Muscle of back (tissue), 13 donors: ENCODE measurements at places on chromosomes 16 and 17. TPM values are rescaled to one million over a fixed set of nuclear protein-coding genes. Genes with fewer than 3 reads are reported as not detected.

- no peak for DNase-seq
Measured at GRCh38 chr17:47252766-47253512, 688 bp upstream of the ITGB3 start.

RNF227 gene
- polyA plus RNA-seq, result 3.9 TPM

- DNase-seq, result no peak
Measured at GRCh38 chr17:57668332-57668731, 76.8 kb downstream of the CCDC182 start.

DNA sequence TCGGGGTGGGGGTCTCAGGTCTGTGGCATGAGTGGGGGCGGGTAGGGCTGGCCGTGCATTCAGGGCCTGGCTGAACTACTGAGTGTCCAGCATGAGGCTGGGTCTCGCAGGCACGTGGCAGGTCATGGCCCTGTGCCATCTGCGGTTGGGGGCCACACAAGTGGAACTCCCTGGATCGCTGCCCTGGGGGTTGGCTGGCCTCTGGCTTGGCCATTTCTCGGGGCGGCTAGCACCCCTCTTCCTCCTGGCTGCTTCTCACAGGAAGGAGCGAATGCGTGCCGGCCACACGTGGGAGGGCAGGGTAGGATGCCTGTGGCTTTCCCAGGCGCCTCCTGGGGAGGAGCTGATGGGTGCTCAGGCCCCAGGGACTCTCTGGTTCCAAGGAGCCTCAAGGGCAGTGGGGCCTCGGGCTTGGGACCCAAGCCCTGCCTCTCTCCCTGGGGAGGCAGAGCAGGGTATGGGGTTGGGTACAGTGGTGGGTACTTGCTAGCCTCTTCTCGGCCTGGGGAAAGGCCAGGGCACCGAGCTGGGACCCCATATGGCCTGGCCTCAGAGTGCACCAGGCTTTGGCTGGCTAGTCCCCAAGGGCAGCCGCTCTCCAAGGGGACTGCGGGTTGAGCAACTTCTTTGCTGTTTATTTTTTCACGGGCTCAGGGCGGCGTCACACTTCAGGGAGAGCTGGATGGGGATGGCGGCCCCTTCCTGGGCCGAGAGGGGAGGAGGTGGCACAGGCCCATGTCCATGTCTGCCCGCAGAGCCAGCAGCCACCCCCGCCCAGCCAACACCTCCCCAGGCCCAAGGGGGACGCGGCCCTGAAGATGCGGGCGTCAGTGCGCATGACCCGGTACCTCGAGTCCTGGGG, 37.5 kb downstream of the ADCY7 start:
- DNase-seq, result no peak

GRCh38 chr16:4081521-4082021, 34.7 kb downstream of the ADCY9 start:
- DNase-seq, result no peak

ZG16 gene
- polyA plus RNA-seq, result not detected

DNA sequence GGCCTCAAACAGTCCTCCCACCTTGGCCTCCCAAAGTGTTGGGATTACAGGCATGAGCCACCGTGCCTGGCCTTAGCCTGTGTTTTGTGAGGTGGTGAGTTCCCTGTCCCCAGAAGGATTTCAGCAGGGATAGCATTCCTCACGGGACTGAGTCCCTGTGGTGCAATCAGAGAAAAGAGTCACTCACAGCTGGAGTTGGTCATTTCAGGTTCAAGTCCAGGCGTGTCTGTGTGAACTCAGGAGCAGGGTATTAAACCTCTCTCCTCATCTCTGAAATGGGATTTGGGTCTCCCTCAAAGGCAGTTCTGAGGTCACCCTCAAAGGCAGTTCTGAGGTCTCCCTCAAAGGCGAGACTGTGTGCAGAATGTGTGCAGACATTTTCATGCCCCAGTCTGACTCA, 28.6 kb downstream of the NPTX1 start:
- DNase-seq, result no peak

DNA sequence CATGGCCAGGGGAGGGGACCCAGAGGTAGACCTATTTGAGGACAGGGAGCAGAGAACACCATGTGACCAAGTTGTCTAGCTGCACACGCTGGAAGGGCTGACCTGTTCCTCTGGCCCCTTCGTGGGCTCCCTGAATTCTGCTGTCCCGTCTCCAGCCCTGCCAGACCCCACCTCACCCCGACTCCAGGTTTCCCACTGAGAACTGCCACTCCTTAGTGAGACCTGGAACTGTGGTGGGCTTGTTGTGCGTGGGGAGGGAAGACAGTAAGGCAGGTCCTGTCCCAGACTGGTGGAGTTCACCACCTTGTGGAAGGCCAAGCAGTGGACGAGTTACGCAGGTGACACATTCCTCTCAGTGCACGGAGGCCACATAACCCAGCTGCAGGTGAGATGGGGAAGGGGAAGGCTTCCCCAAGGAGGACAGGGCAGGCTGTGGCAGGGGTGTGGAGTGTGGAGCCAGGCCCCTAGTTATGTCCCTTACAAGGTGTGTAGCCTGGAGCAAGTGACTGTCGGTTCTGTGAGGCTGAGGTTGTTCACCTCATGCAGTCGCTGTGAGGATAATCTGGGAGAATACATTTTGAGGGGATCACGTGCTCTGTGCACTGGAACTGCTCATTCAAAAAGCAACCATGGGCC, 54.7 kb downstream of the USP22 start:
- no peak for DNase-seq

- DNase-seq, result no peak
Measured at GRCh38 chr16:67104845-67105244, 4.9 kb upstream of the PHAF1 start.

GRCh38 chr17:27633312-27634025, 2.5 kb downstream of the LGALS9 start:
- no peak for DNase-seq

GAS2L2 gene
- not detected for polyA plus RNA-seq

- DNase-seq, result no peak
Measured at GRCh38 chr17:79443026-79443425, 167.8 kb downstream of the RBFOX3 start.

GRCh38 chr17:57782062-57782490, 37.0 kb upstream of the CCDC182 start:
- peak; percentile 50 for DNase-seq

DNA sequence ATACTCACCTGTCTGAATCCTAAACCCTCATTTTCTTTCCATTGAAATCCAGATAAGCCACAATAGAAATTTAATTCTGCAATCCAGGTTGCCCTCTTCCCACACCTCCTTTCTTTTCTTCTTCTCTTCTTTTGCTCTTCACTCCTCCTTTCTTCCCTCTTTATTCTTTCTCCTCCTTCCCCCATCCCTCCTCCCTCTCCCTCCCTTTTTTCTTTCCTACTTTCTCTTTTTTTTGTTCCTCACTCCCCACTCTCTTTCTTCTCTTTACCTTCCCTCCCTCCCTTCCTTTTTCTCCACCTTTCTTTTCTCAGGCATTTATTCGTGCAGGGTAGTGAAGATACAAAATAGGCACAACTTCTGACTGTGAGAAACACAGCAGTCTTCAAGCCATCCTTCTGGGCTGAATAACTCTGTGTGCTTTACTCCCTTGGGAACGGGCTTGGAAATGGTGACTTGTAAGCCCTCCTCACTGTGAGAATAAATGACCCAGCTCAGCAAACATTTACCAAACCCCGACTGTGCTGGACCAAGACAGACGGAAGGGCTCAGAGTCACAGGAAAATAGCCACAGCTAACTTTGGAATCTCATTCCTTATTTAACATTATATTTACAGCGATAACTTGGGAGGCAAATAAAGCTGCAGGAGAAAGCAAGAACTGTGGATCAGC, 140.8 kb downstream of the HAPSTR1 start:
- no peak for DNase-seq

- peak; percentile 6 for DNase-seq
Measured at GRCh38 chr17:37160944-37161343, 212.2 kb downstream of the AATF start.

DNA sequence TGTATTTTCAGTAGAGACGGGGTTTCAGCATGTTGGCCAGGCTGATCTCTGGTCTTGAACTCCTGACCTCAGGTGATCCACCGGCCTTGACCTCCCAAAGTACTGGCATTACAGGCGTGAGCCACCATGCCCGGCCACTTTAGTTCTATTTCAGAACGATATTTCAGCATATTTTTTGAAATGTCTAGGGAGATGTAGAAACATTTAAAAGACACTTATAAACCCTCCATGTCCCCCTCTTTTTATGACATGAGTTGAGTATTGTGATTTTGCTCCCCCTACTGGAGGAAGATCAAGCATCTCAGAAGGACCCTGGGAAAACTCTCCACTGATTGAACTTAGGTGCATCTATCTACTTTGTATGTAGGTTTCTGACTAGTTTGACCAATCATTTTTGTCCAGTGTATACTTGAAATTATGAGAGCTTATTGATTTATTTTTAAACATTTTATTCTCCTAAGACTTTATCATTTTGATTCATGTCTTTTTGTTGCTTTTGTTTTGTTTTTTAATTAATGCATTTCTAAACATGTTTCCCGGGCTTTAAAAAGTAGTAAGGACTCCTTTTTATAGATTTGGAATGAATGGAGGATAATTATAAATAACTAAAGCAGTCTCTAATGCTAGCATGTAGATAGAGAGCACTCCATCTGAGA, 105.1 kb downstream of the CHD9 start:
- peak; percentile 69 for DNase-seq

FNDC8 gene
- not detected for polyA plus RNA-seq

KREMEN2 gene
- 1.7 TPM for polyA plus RNA-seq

GRCh38 chr17:38921756-38922411, 3.5 kb upstream of the LASP1NB start:
- DNase-seq, result no peak

DNA sequence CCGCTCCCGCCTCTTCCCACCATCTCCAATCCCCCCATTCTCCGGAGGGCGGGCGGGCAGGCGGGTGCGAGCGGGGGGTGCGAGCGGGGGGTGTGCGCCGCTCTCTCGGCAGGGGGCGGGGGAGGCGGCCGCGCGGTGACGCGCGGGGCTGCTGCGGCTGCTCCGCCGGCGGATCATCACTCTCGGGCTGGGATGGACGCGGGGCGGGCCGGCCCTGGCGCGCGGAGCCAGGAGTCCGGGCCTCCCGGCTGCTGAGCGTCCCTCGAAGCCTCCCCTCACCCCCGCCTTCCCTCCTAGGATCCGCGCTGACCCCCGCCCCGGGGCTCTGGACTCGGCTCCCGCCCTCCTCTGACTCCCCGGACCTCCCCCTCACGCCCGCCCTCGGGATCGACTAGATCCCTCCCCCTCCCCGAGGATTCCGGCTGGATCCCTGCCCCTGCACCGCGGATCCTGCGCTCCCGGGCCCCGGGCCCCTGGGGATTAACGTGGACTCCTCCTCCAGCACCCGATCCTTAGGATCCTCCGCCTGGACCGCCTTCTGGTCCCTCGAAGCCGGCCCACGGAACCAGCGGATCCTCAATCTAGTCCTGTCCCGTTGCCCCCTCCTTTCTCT, 946 bp upstream of the TMEM256 start:
- peak; percentile 65 for DNase-seq

NACA2 gene
- polyA plus RNA-seq, result 1.3 TPM

DNA sequence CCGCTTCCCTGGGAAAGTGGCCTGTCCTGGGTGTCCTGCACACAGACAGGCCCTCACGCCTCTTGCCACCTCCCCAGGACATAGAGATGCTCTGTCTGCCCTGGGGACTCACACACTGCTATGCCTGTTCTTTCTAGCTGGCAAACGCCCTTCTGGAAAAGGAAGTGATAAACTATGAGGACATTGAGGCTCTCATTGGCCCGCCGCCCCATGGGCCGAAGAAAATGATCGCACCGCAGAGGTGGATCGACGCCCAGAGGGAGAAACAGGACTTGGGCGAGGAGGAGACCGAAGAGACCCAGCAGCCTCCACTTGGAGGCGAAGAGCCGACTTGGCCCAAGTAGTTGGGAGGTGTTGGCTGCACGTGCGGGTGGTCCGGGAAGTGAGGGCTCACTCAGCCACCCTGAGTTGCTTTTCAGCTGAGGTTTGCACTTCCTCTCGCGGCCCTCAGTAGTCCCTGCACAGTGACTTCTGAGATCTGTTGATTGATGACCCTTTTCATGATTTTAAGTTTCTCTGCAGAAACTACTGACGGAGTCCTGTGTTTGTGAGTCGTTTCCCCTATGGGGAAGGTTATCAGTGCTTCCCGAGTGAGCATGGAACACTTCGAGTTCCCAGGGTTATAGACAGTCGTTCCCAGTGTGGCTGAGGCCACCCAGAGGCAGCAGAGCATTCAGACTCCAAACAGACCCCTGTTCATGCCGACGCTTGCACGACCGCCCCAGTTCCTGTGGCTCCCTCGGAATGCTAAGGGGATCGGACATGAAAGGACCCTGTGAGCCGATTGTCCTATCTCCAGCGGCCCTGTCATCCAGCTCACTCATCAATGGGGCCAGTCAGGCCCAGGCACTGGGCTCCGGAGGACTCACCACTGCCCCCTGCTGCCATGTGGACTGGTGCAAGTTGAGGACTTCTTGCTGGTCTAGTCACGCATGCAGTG, 3.5 kb upstream of the RPL13 start:
- DNase-seq, result peak; percentile 62

GRCh38 chr17:48894886-48895285, 2.3 kb downstream of the ATP5MC1 start:
- DNase-seq, result no peak

UTP18 gene
- polyA plus RNA-seq, result 35.4 TPM

- DNase-seq, result no peak
Measured at GRCh38 chr17:8707332-8708024, 37.2 kb downstream of the CCDC42 start.

CCL4 gene
- 5.1 TPM for polyA plus RNA-seq

DNA sequence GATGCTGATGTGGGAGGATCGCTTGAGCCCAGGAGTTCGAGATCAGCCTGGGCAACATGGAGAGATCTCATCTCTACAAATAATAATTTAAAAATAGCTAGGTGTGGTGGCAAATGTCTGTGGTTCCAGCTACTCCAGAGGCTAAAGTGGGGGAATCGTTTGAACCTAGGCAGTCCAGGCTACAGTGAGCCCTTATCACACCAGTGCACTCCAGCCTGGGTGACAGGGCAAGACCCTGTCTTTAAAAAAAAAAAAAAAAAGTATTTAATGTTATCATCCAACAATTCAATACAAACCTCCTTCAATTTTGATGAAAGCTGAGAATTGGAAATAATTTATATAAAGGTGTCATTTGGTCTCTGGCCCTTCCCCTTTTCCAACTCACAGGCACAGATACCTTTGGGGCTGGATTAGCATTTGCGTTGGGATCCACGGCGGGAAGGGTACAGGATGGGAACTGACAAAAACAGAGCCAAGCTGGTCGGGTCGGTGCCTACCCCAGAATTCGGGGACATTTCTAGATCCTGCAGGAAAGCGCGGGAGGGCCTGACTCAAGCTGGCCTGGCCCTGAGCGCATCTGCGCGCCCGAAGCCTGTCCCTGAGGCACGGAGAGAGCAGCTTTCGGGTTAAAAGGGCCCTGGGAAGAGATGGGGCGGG, 860 bp upstream of the DCAF7 start:
- DNase-seq, result no peak

- no peak for DNase-seq
Measured at GRCh38 chr17:43935204-43935925, 6.9 kb downstream of the PPY start.

GRCh38 chr17:4597975-4598374, 13.6 kb downstream of the SMTNL2 start:
- no peak for DNase-seq

GRCh38 chr17:76333673-76334505, 19.8 kb downstream of the PRPSAP1 start:
- DNase-seq, result no peak

GRCh38 chr17:48011405-48012150, 26.0 kb downstream of the COPZ2 start:
- peak; percentile 55 for DNase-seq

- DNase-seq, result no peak
Measured at GRCh38 chr17:39701012-39701783, 1.3 kb downstream of the ERBB2 start.

SRR gene
- polyA plus RNA-seq, result 19.1 TPM
